Posterior cingulate gyrus (tissue), 11 donors: ENCODE measurements at places on chromosomes 16 and 17.

DNA sequence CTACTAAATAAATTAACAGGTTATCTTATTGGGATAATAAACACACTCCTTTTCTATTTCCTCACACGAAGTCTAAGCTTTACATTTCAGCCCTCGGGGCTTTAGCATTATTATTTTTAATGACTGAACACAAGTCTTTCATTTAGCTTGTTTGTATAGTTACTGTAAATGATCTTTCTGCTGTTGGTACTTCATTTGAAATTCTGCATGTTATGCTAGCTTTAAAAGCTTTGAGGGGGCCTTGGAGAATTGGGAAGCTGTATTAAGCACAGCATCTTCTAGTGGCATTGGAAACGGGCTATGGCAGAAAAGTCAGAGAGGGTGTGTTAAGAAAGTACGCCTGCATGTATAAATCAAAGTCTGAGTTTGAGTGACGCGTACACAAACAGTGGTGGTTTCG, 243.7 kb downstream of the FTO start:
- DNase-seq = no peak

GRCh38 chr17:48925991-48926342, 17.8 kb downstream of the UBE2Z start:
- no peak for DNase-seq

DNA sequence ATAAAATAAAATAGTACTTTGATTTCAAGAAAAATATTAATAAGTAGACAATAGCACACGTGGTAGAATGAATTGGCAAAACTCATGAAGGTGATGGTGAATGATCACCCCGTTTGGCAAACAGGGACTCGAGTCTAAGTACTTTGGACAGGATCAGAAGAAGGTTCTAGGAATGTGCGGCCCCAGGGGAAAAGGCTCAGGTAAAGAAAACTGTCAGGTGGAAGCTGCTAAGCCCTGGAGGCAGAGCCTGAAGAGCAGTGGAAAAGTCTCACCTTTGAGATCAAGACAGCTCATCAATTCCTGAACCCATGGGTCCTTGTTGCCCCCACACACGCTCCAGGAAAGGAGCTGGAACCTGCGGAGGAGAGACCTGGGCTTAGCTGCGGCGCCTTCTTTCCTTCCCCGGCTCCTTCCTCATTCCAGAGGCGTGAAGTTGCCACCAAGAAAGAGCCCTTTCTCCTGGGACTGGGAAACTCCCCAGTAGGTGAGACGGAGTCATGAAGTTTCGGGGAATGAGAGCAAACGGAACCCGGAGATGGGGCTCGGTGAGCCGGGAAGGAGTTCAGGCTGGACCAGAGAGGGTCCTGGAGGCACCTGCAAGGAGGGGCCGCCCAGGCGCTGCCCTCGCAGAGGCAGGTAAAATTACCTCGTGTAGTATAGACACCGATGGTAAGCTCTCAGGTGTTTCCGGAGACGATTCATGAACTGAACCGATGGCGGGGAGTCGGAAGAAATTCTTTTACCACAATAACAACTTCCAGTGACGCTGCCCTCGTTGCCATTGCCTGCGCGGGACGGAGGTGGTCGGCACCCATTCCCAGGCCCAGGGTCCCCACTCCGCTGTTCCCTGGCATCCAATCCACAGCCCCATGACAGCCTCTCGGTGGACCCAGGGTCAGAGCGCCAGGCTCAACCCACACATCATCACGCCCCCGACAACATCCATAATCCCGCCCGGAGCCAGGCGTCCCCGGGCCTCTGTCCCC, 1.2 kb upstream of the ZMYND15 start:
- DNase-seq = no peak

- no peak for DNase-seq
Observed at GRCh38 chr16:50884066-50884860, 142.4 kb downstream of the CYLD start.

DNA sequence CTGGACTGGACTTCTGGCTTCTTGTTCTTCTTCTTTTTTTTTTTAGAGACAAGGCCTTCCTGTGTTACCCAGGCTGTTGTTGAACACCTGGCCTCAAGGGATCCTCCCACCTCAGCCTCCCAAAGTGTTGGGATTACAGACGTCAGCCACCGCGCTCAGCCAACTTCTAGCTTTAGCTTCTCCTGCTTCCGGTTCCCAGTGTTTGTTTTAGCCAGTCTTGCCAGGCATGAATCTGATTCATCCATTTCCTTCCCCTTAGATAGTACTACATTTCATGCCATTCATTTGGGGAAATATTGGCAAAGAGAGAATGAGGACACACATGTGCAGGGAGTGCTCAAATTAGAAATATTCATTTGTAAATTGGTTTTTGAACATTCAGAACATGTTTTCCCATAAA, 12.1 kb upstream of the NDUFAB1 start:
- no peak for DNase-seq

DNA sequence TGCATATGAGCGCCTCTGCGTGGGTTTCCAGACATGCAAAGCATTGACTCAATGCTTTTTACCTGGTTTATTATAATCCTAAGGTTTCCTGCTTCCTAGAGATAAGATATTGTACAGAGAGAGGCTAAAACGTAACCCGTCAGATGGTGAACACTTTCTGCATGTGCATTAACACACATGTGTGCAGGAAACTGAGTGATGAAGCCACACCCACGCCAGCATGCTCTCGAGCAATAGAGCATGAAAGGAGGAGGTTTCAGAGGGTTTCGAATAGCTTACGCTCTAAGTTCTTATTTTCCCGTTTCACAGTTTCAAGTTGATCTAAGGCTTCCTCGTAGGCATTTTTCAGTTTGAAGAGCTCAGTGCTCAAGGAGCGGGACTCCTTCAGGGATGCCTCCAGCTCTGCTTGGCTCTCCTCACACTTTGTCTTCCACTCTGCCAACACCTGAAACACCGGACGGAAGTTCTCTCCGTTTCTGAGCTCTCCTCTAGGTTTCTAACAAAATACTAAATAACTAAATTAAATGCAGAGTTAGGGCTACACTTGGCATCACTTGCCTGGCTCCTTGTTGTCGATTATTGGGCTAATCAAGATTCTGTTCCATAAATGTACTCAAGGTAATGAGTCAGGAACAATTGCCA, 23.2 kb downstream of the MYH3 start:
- DNase-seq = no peak
